Stimulated activated CD4-positive, alpha-beta T cell treated with anti-CD3 and anti-CD28 coated beads, Interleukin-15, amount 100 ng/mL, for 24 hours (primary cell): ENCODE measurements at places on chromosomes 3 and 15.
A peak's percentile ranks its signal among the peaks of the same experiment; 100 is the strongest.

GRCh38 chr3:102394517-102394916, 40.3 kb upstream of the ZPLD1 start:
- no peak for DNase-seq

DNA sequence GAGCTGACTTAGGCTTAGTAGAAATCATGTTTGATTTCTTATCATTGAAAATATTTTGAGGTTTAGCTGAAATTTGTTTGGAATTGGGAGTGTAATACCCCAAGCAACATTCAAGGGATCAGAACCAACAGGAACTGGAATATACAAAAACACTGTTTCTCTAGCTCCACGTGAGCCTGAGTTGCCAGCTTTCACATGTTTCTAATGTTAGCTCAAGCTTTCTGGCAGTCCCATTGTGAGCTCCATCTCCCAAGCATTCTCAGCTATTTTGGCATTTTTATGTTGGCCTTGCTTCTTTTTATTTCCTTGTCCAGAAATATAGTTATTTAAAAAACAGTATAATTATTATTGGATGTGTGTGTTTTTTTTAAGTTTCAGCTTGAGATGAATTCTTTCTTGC, 427.1 kb upstream of the DPH6 start:
- DNase-seq = no peak

- no peak for DNase-seq
Measured at GRCh38 chr3:14976317-14976716, 28.9 kb downstream of the NR2C2 start.

- DNase-seq = peak; percentile 60
Measured at GRCh38 chr3:101574388-101575112, 570 bp downstream of the PCNP start.

DNA sequence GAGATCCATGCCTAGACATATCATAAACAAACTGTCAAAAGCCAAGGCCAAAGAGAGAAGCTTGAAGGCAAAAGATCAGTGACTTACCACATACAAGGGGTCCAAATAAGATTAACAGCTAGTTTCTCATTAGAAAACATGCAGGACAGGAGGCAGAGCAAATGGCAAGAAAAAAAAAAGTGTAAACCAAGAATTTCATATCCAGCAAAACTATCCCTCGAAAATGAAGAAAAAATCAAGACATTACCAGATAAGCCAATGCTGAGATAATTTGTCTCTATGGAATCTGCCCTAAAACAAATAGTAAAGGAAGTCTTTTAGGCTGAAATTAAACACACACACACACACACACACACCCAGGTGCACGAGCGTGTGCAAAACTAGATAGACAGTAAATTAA, 99.6 kb upstream of the NSMCE3 start:
- DNase-seq = no peak

- no peak for DNase-seq
Measured at GRCh38 chr15:37079726-37080125, 20.6 kb downstream of the MEIS2 start.

DNA sequence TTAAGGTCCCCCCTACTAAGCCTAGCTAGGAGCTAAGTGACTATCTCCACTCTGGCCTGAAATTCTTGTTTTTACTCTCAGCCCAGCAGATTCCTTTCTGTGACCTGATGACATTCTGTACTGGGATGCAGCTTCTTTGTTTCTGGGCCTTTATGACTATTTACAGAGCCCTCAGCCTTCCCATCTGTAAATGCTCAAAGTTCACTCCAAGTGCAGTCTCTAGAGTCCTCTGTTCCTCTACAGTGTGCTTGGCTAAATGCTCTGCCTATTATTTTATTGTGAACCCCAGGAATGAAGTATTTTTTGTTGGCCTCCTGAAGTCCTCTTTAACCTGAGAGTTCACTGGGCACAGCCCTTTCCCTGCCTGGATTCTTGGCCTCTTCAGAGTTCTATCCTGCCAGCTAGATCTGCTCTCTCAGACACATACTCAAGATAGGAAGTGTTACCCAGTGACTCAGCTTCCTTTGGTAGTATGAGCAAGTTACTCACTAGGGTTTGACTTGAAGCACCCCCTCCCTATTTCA, 278.1 kb upstream of the P2RY1 start:
- DNase-seq = no peak

DNA sequence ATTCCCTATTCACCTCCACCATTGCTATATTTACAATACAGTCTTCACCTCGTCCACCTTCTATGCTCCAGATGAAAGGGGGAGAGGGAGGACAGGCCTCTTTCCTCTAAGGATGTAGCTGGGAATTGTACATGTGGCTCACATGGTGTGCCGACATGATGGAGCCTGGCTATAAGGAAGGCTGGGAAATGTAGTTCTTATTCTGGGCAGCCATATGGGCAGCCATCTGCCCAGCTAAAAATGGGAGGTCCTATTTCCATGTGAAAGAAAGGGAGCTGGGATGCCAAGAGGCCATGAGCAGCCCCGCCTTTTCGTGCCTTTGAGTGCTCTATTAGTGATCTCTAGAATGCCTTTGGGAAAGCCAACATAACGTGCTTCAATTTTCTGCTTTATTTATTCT, 27.1 kb upstream of the MGLL start:
- no peak for DNase-seq

GRCh38 chr3:43338295-43338694, 52.0 kb downstream of the SNRK start:
- DNase-seq = no peak

DNA sequence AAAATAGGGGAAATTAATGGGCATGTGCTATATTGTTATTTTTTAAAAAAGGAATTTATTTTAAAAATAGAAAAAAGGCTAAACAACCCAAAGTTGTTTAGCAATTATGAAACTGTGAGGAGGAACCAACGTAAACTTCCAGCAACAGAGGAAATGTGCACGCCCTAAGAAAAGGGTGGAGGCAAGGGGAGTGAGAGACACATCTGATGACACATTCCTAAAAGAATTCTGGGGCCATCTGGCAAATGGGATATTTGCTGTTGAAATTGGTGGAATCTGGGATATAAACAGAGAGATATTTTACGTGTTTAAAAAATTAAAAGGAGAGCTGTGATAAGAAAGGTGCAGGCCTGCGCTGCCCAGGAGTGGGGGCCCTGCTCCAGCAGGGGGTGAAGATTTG, 50.8 kb upstream of the MUC13 start:
- DNase-seq = no peak

DNA sequence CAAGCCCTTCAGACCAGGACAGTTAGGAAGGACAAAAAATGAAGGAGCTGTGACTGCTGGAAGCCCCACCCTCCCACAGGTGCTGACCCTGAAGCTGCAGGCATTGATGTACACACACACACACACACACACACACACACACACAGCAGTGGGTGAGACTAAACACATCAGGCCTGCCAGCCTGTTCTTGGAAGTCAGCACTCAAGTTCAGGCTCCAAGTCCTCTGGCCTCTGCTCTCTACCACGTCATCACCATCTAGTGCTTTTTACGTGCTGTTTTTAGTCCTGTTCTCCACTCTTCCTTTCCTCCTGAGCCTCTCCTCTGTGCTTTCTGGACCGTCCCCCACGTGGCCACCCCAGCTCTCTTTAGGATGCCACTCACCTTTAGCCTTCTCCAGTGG, 5.4 kb upstream of the KBTBD12 start:
- DNase-seq = no peak

GRCh38 chr3:31094048-31094447, 199.6 kb upstream of the GADL1 start:
- DNase-seq = no peak

- DNase-seq = no peak
Measured at GRCh38 chr3:166275024-166275390, 437.8 kb upstream of the BCHE start.

- DNase-seq = no peak
Measured at GRCh38 chr15:53038655-53038941, 248.5 kb upstream of the ONECUT1 start.

GRCh38 chr3:152197451-152197850, 71.3 kb upstream of the MBNL1 start:
- DNase-seq = no peak

- no peak for DNase-seq
Measured at GRCh38 chr15:58274885-58275284, 136.7 kb downstream of the AQP9 start.

GRCh38 chr15:97692301-97693015, 268.0 kb upstream of the ARRDC4 start:
- DNase-seq = no peak

GRCh38 chr3:130480736-130481135, 36.2 kb upstream of the COL6A6 start:
- DNase-seq = no peak

GRCh38 chr15:94229591-94230369, 1.6 kb upstream of the MCTP2 start:
- DNase-seq = peak; percentile 65

- no peak for DNase-seq
Measured at GRCh38 chr15:64507845-64508244, 47.5 kb downstream of the ZNF609 start.

DNA sequence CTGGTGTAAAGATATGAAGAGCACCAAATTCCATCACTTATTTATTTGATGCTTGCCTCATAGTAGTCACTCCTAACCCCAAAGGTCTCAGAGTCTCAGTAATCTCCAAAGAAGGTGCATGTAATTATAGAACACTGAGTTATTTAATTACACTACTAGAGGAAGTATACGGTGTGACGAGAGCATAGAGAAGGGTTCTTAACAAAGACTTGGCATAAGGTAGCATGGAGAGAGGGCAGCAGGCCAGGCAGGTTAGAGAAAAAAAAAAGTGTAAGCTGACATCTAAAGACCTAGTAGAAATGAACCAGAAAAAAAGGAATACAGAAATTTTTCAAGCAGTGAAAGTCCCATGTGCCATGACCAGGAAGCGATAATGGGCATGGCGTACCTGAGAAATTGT, 213.3 kb upstream of the TGFBR2 start:
- no peak for DNase-seq

- DNase-seq = peak; percentile 34
Measured at GRCh38 chr15:72271895-72272212, 500 bp downstream of the PARP6 start.

GRCh38 chr3:35664460-35664919, 25.2 kb downstream of the ARPP21 start:
- no peak for DNase-seq

DNA sequence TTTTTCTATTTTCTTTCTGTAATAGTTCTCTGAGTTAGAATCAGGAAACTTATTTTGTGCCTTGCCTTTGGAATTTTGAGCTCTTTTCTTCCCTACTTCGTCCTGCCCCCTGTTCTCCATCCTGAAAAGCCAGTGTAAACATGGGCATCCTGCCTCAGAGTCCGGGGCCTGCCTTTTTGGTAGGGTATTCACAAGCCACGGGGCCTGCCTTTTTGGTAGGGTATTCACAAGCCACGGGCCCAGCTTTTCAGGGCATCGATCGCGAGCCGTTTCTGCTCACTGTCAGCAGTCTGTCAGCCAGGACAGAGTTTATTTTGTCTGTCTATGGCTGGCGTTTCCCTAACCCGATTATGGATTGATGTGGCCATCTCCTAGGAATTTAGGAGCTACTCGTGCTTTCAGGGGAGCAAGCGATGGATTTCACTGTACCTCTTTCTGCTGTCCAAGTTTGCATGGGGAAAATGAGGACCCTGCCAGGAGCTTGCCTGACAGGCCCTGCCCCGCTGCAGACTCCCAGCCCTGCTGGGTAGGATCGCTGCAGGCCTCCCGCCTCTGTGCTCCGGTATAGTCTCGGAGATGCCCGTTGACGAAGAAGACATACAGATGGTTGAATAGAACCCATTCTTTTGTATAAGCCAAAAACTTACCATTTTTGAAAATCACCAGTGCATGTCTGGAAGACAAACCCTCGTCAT, 12.8 kb downstream of the SYNM start:
- DNase-seq = no peak

DNA sequence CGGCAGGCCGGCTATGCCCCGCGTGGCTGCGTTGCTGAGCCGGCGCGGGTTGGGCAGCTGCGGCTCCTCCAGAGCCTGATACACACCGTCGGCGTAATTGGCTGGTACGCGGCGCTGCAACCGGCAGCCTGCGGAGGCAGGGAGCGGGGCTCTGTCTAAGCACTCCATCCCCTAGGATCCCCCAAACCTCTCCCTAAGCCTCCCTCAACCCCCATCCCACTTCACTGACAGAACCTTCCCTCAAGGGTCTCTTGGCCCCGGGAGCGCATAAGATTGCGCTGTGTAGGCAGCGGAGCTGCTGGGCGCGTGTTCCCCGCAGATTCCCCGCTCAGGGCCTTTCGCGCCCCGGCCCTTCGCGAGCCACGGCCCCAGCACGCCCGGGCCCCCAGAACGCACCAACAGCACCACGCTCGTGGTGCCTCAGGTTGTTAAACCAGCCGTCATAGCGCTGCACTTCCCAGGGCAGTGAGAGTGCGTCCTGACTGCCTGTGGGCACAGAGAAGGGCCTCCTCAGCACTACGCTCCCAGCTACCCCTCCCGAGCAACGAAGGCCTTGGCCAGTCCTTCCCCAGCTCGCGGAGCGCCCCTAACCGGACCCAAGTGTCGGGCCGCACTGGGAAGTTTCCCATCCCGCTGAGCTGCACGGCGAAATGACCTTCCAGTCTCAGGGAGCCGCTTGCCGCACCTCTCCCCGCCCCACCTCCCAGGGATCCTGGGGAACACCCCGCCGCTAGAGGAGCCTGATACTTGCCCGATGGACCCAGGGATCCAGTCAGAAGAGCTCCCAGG, 1.2 kb downstream of the DUOX2 start:
- DNase-seq = no peak
